Urinary bladder (tissue), 4 donors: ENCODE measurements at places on chromosomes 4 and X. TPM values are rescaled to one million over a fixed set of nuclear protein-coding genes. Genes with fewer than 3 reads are reported as not detected.

- no peak for DNase-seq
Observed at GRCh38 chr4:106269711-106270110, 46.3 kb downstream of the TBCK start.

DNA sequence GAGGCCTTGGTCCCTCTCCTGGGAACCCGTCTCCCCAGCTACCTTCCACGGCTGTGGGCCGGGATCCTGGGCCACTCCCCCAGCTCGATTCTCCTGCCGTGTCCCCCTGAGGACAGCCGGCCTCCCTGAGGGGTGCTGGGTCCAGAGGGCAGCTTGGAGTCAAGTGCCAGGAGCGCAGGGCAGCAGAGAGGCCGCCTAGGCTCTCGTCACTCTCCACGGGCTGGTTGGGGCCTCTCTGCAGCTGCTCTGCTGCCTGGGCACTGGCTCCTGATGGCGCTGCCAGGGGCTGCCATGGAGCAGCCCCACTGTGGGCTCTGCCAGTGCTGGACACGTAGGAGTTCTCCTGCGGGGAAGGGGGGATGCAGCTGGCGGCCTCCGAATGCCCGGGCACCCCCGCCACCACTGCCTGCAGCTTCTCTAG lies 6.7 kb downstream of the IRAK1 start:
- DNase-seq = no peak

DNA sequence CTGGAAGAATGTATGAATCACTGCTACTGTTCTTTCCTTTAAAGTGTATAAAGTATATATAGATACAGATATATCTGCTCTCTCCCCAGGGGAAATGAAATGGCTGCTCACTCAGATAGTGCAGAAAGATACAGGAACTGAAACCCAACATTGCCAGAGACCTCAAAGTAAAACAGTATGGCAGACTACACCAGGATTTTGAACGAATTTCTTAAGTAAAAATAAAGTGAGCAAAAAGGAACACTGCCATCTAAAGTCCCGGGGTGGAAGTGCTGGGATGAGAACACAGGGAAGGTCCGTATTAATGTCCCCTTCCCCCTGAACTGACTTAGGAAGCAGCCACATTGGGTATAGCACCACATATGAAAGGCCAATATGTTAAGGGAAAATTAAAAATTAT lies 93.4 kb downstream of the TMA16 start:
- no peak for DNase-seq

FGFBP2 gene
- total RNA-seq = 0.74 TPM

DNA sequence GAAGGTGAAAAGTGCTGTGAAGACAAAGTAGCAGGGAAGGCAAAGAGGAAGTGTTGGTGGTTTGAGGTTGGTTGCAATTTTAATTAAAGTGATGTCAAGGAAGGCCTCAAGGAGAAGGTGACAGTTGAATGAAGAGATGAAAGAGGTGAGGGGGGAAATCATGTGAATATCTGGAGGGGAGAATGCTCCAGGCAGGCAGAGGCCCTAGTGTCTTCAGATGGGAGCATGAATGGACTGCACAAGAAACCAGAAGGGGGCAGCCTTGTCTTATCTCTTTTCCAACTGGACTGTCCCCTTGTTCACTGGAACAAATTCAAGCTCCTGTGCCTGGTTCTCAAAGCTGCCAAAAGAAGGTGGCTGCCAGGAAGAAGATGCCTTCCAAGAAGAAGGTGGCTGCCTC lies 68.4 kb downstream of the MAOB start:
- DNase-seq = no peak

GRCh38 chr4:1792832-1793495 lies at the start of gene FGFR3:
FGFR3 (plus strand) TSS chr4:1793293; CDS start chr4:1793935, 642 bp downstream.
- DNase-seq = no peak
